ENCODE measurements at places on chromosomes 1 and 21. TPM values are rescaled to one million over a fixed set of nuclear protein-coding genes. Genes with fewer than 3 reads are reported as not detected.

SHC1 gene
- 9.5 TPM for polyA plus RNA-seq

TNFRSF25 gene
- polyA plus RNA-seq: 52.2 TPM

IL6R gene
- not detected for polyA plus RNA-seq

JAM2 gene
- 1.1 TPM for polyA plus RNA-seq

S100A3 gene
- polyA plus RNA-seq: not detected

RGS7 gene
- 22.2 TPM for polyA plus RNA-seq

UTS2 gene
- polyA plus RNA-seq: 2.4 TPM

PIGV gene
- polyA plus RNA-seq: 4.7 TPM

LINGO4 gene
- not detected for polyA plus RNA-seq

REN gene
- polyA plus RNA-seq: not detected

MCOLN2 gene
- polyA plus RNA-seq: not detected

S100A8 gene
- not detected for polyA plus RNA-seq

RBM11 gene
- 20.0 TPM for polyA plus RNA-seq

S100A1 gene
- polyA plus RNA-seq: not detected

KLHDC7A gene
- 0.04 TPM for polyA plus RNA-seq

ATP6V1G3 gene
- polyA plus RNA-seq: not detected

ZSCAN20 gene
- 4.4 TPM for polyA plus RNA-seq

INAVA gene
- polyA plus RNA-seq: 1.3 TPM

CFHR1 gene
- polyA plus RNA-seq: not detected

C1orf50 gene
- 10.2 TPM for polyA plus RNA-seq

CELSR2 gene
- polyA plus RNA-seq: 9.5 TPM

All from neural cell (in vitro differentiated cells).